ENCODE measurements at places on chromosomes 7 and 10. TPM values are rescaled to one million over a fixed set of nuclear protein-coding genes. Genes with fewer than 3 reads are reported as not detected.

The SLC18A3 gene
- total RNA-seq: not detected

The TMEM139 gene
- 0.29 TPM for total RNA-seq

The AKR1C4 gene
- total RNA-seq: not detected

The HHEX gene
- 0.55 TPM for total RNA-seq

The MYPN gene
- total RNA-seq: 0.05 TPM

The NKX1-2 gene
- total RNA-seq: not detected

The PDIA4 gene
- total RNA-seq: 112 TPM

The PRTFDC1 gene
- 0.41 TPM for total RNA-seq

The LDB3 gene
- 0.12 TPM for total RNA-seq

The SPDYE9 gene
- total RNA-seq: not detected

The MCM10 gene
- 70.6 TPM for total RNA-seq

The ZNF488 gene
- total RNA-seq: 0.27 TPM

The GRM3 gene
- not detected for total RNA-seq

The REEP3 gene
- 19.5 TPM for total RNA-seq

The PPP1R9A gene
- total RNA-seq: not detected

The NPC1L1 gene
- total RNA-seq: not detected

Data from activated CD4-positive, alpha-beta memory T cell treated with anti-CD3 and anti-CD28 coated beads for 36 hours (primary cell).